ENCODE measurements at places on chromosomes 2 and 18.

DNA sequence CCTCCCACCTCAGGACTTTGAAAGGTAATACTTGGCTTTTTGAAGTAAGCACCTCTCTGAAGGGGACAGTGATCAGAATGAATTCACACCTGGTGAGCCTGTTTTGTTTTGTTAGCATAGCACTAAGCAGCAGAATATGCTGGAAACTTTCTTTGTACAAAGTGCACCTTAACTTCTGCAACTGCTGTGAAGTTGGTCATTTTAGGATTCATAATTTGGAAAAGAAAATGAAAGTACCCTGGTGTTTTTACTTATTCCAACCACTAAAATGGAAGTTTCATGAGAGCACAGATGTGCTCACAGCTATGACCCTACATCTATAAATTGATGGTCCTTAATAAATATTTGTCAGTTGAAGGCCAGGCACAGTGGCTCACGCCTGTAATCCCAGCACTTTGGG lies 257.8 kb upstream of the STON1 start:
- H3K4me3 ChIP-seq: no peak overlapping the region
- no peaks in the 10 kb centered on the region for H3K4me1 ChIP-seq
- H3K36me3 ChIP-seq: no peaks in the 10 kb centered on the region
- no peaks in the 10 kb centered on the region for H3K27me3 ChIP-seq
- no peak overlapping the region for H3K27ac ChIP-seq

- no peak overlapping the region for H3K4me3 ChIP-seq
- no peak overlapping the region for H3K27ac ChIP-seq
- peaks cover 23% of the 10 kb centered on the region for H3K4me1 ChIP-seq
- H3K36me3 ChIP-seq: no peaks in the 10 kb centered on the region
- no peak for DNase-seq
Measured at GRCh38 chr18:48459465-48459864, 50.3 kb upstream of the ZBTB7C start.

DNA sequence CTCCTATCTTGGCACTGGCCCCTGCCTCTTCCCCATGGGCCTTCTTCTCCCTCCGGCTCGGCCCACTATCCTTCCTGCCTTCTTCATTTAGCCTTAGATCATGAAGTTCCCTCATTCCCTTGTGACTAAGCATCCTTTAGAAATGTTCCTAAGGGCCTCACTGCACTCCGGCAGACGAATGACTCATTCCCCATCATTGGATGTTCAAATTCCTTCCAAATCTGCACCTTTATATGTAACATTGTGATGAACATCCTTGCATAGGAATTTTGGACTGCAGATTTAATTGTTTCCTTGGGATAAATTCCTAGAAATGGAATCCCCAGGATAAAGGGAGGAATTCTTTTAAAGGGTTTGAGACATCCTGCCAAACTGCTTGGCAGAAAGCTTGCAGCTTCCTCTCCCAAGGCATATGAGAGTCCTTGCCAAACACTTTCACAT lies 19.0 kb downstream of the CRACDL start:
- H3K4me3 ChIP-seq: no peak overlapping the region
- H3K36me3 ChIP-seq: no peaks in the 10 kb centered on the region
- H3K27ac ChIP-seq: no peak overlapping the region
- H3K4me1 ChIP-seq: no peaks in the 10 kb centered on the region
- DNase-seq: no peak

- no peaks in the 10 kb centered on the region for H3K27me3 ChIP-seq
- peak overlapping the region; percentile 73 for H3K4me3 ChIP-seq
Measured at GRCh38 chr2:173354073-173354581, 545 bp upstream of the CDCA7 start.

- DNase-seq: no peak
- no peak overlapping the region for H3K4me3 ChIP-seq
- H3K4me1 ChIP-seq: no peaks in the 10 kb centered on the region
- H3K36me3 ChIP-seq: no peaks in the 10 kb centered on the region
- H3K27me3 ChIP-seq: no peaks in the 10 kb centered on the region
- H3K27ac ChIP-seq: no peak overlapping the region
Measured at GRCh38 chr2:218716070-218716469, 5.4 kb downstream of the TTLL4 start.

DNA sequence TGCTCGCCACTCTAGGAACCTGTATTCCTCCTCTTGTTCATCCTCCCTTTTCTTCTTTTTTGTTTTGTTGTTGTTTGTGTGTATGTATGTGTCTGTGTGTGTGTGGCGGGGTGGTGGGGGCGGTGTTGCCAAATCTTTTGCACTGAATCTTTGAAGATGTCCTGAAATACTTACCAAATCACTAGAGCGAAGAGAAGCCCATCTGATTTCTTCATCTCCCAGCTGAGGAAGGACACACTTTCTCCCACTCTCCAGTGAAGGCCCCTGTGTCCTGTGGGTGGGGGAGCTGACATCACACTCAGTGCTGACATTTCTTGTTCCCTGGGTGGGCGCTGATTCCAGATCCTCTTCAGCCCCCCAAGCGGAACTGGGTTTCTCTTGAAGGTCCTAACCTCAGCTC lies 74.5 kb downstream of the NEDD4L start:
- no peaks in the 10 kb centered on the region for H3K36me3 ChIP-seq
- H3K27ac ChIP-seq: no peak overlapping the region
- no peak overlapping the region for H3K4me3 ChIP-seq
- DNase-seq: no peak
- H3K4me1 ChIP-seq: no peaks in the 10 kb centered on the region

GRCh38 chr18:48938827-48939204 lies 11.9 kb downstream of the SMAD7 start:
- H3K27ac ChIP-seq: no peak overlapping the region
- no peaks in the 10 kb centered on the region for H3K27me3 ChIP-seq
- peaks cover 67% of the 10 kb centered on the region for H3K4me1 ChIP-seq

- DNase-seq: no peak
- H3K36me3 ChIP-seq: no peaks in the 10 kb centered on the region
- H3K27ac ChIP-seq: no peak overlapping the region
Measured at GRCh38 chr2:49238604-49238960, 84.3 kb upstream of the FSHR start.

DNA sequence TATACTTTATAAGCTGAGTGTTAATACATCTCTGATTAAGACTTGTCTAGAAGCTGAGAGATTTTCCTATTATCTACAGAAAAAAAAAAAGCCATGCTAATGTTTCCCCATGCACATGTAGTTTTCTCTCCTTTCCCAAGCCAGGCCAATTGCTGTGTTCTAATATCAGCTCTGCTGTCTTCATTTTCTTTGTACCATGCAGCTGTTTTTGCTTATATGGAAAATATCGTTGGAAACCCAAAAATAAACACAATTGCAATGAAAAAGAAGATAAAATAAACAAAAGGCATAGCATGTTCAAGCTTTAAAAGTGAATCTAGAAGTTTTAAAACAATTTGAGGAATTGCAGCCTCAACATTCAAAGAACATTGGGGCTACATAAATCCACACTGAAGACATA lies 817.4 kb upstream of the ACVR2A start:
- DNase-seq: no peak
- no peaks in the 10 kb centered on the region for H3K27me3 ChIP-seq
- no peak overlapping the region for H3K4me3 ChIP-seq
- H3K36me3 ChIP-seq: no peaks in the 10 kb centered on the region
- no peak overlapping the region for H3K27ac ChIP-seq
- H3K4me1 ChIP-seq: no peaks in the 10 kb centered on the region

GRCh38 chr2:241135737-241136136 lies 13.5 kb downstream of the PASK start:
- H3K4me1 ChIP-seq: no peaks in the 10 kb centered on the region
- no peaks in the 10 kb centered on the region for H3K27me3 ChIP-seq
- no peak overlapping the region for H3K4me3 ChIP-seq
- no peak overlapping the region for H3K27ac ChIP-seq

- H3K27me3 ChIP-seq: no peaks in the 10 kb centered on the region
- H3K4me3 ChIP-seq: no peak overlapping the region
- H3K36me3 ChIP-seq: no peaks in the 10 kb centered on the region
Measured at GRCh38 chr2:25692143-25692542, 18.8 kb upstream of the DTNB start.

- H3K27me3 ChIP-seq: no peaks in the 10 kb centered on the region
- no peaks in the 10 kb centered on the region for H3K36me3 ChIP-seq
Measured at GRCh38 chr2:31020713-31021112, 117.5 kb downstream of the GALNT14 start.

- H3K4me1 ChIP-seq: no peaks in the 10 kb centered on the region
- no peaks in the 10 kb centered on the region for H3K36me3 ChIP-seq
- H3K4me3 ChIP-seq: no peak overlapping the region
- no peak for DNase-seq
- no peak overlapping the region for H3K27ac ChIP-seq
- H3K27me3 ChIP-seq: no peaks in the 10 kb centered on the region
Measured at GRCh38 chr2:63738019-63738418, 103.7 kb upstream of the UGP2 start.

DNA sequence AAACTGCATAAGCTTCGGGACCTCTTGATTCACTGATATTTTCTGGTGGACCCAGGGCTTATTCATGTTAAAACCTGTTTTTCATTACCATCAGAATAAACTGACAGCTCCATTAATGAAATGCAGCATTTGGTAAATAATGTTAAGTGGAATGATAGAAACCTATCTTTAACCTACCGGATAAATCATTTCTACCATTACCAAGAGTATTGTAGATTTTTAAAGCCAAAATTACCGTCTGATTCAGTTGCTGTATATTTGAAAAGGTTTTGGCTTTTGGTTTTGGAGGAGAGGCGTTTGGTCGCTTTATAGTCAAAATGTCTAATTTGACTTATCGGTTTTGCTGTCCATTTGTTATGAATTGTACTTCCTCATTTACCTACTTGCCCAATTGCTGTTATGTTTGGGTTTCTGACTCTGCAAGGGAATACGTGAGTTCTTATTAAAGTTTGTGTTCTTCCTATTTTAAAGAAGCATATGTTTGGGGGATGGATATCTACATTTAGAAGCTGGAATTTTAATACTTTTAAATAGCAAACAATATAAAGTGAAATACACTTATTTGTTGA lies 1.0 kb upstream of the CUL3 start:
- DNase-seq: no peak
- peak overlapping the region; percentile 64 for H3K4me3 ChIP-seq
- no peaks in the 10 kb centered on the region for H3K36me3 ChIP-seq
- peak overlapping the region; percentile 47 for H3K27ac ChIP-seq
- H3K4me1 ChIP-seq: peaks cover 25% of the 10 kb centered on the region

GRCh38 chr2:146986161-146986560 lies 858.7 kb upstream of the ACVR2A start:
- H3K27me3 ChIP-seq: peaks cover 2% of the 10 kb centered on the region
- no peak overlapping the region for H3K27ac ChIP-seq
- peaks cover 2% of the 10 kb centered on the region for H3K4me1 ChIP-seq
- no peak for DNase-seq

- no peak overlapping the region for H3K27ac ChIP-seq
- no peak for DNase-seq
- no peak overlapping the region for H3K4me3 ChIP-seq
- H3K27me3 ChIP-seq: no peaks in the 10 kb centered on the region
- no peaks in the 10 kb centered on the region for H3K36me3 ChIP-seq
- H3K4me1 ChIP-seq: peaks cover 15% of the 10 kb centered on the region
Measured at GRCh38 chr18:75221897-75222296, 11.3 kb downstream of the TSHZ1 start.

GRCh38 chr18:79318142-79318673 lies 77.5 kb upstream of the NFATC1 start:
- no peak for DNase-seq
- no peak overlapping the region for H3K4me3 ChIP-seq
- no peaks in the 10 kb centered on the region for H3K27me3 ChIP-seq
- H3K4me1 ChIP-seq: no peaks in the 10 kb centered on the region

GRCh38 chr2:71797035-71797810 lies 343.9 kb downstream of the DYSF start:
- no peaks in the 10 kb centered on the region for H3K36me3 ChIP-seq
- H3K4me1 ChIP-seq: no peaks in the 10 kb centered on the region
- no peaks in the 10 kb centered on the region for H3K27me3 ChIP-seq
- H3K4me3 ChIP-seq: no peak overlapping the region

- no peak overlapping the region for H3K4me3 ChIP-seq
- H3K4me1 ChIP-seq: no peaks in the 10 kb centered on the region
- no peaks in the 10 kb centered on the region for H3K36me3 ChIP-seq
- H3K27me3 ChIP-seq: no peaks in the 10 kb centered on the region
Measured at GRCh38 chr2:71299507-71299906, 32.1 kb upstream of the ZNF638 start.

DNA sequence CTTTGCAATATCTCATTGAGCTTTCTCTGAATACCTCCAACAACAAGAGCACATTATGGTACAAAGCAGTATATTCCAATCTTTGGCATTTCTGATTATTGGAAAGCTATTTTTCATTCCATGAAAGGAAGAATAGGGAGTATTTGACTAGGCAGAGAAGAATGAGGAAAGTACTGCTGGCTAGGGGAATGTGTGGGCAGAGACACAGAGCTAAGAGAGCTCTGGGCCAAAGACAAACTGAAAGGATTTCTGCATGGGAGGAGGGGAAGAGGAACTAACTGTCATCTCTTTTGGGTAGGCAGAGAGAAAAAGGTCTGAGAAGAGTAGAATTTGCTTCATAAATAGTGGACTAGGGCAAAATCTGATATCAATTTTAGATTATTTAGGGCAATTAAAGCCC lies 150.8 kb downstream of the CCDC85A start:
- H3K27me3 ChIP-seq: no peaks in the 10 kb centered on the region
- H3K4me1 ChIP-seq: no peaks in the 10 kb centered on the region
- H3K27ac ChIP-seq: no peak overlapping the region
- no peaks in the 10 kb centered on the region for H3K36me3 ChIP-seq

- no peak for DNase-seq
- no peaks in the 10 kb centered on the region for H3K36me3 ChIP-seq
Measured at GRCh38 chr18:58148954-58149471, 105.0 kb downstream of the NEDD4L start.

- H3K27ac ChIP-seq: no peak overlapping the region
- DNase-seq: no peak
- H3K4me3 ChIP-seq: no peak overlapping the region
- H3K27me3 ChIP-seq: no peaks in the 10 kb centered on the region
Measured at GRCh38 chr18:65661391-65661790, 89.4 kb upstream of the CDH7 start.

DNA sequence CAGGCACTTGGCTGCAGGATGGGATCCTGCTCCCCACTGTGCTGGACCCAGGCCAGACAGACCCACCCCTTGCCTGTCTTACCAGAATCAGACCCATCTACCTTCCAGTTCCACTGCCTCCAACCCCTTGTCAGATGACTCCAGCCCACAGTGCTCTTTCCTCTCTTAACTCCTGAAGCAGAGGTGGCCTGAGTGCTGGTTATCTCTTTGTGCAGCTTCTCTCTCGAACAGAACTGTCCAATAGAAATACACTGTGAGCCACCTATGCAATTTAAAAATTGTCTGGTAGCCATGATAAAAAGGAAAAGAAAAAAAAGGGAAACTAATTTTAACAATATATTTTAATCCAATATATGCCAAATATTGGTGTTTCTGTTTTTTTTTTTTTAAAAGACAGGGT lies 160.2 kb upstream of the SMAD2 start:
- no peak overlapping the region for H3K4me3 ChIP-seq
- DNase-seq: no peak
- H3K27me3 ChIP-seq: no peaks in the 10 kb centered on the region
- no peaks in the 10 kb centered on the region for H3K4me1 ChIP-seq
- no peak overlapping the region for H3K27ac ChIP-seq

GRCh38 chr2:132037527-132038178 lies 124.1 kb downstream of the ANKRD30BL start:
- DNase-seq: no peak
- H3K4me1 ChIP-seq: peaks cover 9% of the 10 kb centered on the region
- peak overlapping the region; percentile 29 for H3K4me3 ChIP-seq
- no peaks in the 10 kb centered on the region for H3K36me3 ChIP-seq

Measured in effector memory CD4-positive, alpha-beta T cell (primary cell).